Natural killer cell (primary cell): ENCODE measurements at places on chromosomes 6 and 20.
A peak's percentile ranks its signal among the peaks of the same experiment; 100 is the strongest.

DNA sequence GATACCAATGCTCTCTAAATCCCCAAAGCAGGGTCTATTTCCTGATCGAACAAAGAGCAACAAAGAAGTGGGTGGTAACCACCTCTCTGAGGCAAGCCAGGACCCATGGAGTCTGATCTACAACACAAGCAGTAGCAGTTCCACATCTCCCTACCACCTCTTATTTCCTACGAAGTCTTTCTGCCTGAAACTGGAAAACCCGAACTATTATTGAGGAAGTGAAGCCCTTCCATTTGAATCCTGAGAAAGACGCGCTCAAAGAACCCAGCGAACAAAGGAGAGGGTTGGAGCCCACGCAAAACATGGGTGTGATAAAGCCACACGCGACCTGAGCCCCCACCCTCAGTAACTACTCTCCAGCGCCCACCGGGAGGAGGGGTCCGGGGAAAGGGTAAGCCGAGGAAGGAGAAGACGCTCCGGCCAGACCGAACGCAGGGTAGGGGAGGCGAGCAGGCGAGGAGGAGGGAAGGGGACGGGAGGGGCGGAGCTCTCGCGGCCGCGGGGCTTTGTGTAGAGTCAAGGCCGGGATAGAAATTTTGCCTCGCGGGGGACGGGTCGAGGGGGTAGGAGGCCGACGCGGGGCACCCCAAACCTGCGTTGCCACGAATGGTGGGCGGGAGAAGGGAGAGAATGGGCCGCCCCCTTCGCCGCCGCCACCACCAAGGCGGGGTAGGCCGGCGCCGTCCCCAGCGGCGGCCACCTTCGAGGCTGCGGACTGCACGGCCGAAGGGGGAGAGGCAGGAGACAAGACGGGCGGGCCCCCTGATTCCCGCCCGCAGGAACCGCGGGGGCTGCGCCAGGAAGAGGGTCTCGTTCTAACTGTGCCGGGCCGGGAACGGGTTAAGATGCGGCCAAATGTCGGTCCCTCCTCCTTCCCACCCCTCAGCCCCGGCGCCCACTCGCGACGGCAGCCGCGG is 802 bp downstream of the HDAC2 start:
- H3K27ac ChIP-seq: peak overlapping the region; percentile 86
- H3K4me3 ChIP-seq: peak overlapping the region; percentile 88
- peaks cover 12% of the 10 kb centered on the region for H3K4me1 ChIP-seq
- H3K27me3 ChIP-seq: no peaks in the 10 kb centered on the region
- no peaks in the 10 kb centered on the region for H3K36me3 ChIP-seq
- peak; percentile 52 for DNase-seq

- H3K4me3 ChIP-seq: no peak overlapping the region
- H3K36me3 ChIP-seq: peaks cover 31% of the 10 kb centered on the region
- H3K4me1 ChIP-seq: peaks cover 31% of the 10 kb centered on the region
- no peak for DNase-seq
These were observed 95.9 kb downstream of the FAM120B start for GRCh38 chr6:170402318-170403040.

DNA sequence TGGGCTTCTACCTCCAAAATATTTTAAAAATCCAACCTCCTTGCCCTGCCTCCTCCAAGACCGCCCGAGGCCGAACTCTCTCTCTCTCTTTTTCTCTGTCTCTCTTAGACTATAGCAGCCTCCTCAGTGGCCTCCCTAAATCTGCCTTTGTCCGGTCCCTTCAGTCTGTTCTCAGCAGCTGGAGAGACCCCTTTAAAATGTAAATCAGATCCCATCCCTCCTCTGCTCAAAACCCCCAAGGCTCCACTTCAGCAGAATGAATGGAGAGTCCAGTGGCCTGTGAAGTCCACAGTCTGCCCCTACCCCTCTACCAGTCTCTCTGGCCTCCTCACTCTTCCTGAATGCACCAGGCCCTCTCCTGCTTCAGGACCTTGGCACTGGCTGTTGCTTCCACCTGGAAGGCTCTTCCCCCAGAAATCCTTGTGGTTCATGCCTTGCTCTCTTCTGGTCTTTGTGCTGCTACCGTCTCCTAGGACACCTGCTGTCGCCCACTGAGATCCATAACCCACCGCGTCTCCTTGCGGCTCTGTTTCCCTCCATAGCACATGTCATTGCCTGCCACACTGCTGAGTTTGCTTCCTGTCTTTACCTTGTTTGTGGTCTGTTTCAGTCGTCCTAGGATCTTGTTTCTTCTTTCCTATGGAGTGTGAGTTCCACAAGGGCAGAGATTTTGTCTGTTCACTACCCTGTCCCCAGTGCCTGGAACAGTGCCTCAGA is 6.0 kb downstream of the MLN start:
- H3K27ac ChIP-seq: no peak overlapping the region
- no peaks in the 10 kb centered on the region for H3K4me1 ChIP-seq
- DNase-seq: no peak
- H3K4me3 ChIP-seq: no peak overlapping the region

- H3K4me3 ChIP-seq: no peak overlapping the region
- H3K27ac ChIP-seq: no peak overlapping the region
- no peaks in the 10 kb centered on the region for H3K36me3 ChIP-seq
These were observed 27.4 kb downstream of the EPHA7 start for GRCh38 chr6:93391965-93392364.

DNA sequence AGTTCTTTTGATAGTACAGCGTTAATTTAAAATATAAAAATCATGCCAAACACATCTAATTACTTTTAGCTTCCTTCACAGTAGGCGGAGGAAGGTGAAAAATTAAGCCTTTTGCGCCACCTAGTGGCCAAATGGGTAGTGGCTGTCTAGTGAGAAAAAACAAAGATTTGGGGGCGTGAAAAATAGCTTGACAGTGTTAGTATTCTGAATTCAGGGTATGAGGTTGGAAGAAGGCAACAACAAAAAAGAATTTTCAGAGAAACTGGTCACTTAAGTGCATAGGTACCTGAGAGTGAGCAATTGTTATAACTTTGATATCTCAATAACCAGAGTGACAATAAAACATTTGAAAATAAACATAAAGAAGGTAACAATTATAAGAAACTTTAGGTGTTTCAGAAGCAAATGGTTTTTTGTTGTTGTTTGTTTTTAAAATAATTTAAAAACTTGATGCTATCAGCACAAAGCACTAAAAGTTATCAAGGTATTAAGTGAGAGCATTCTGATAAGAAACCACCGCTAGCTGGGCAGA is 14.3 kb downstream of the PSMB9 start:
- no peak overlapping the region for H3K27ac ChIP-seq
- DNase-seq: peak; percentile 95
- no peaks in the 10 kb centered on the region for H3K27me3 ChIP-seq
- no peak overlapping the region for H3K4me3 ChIP-seq
- peaks cover 9% of the 10 kb centered on the region for H3K4me1 ChIP-seq

DNA sequence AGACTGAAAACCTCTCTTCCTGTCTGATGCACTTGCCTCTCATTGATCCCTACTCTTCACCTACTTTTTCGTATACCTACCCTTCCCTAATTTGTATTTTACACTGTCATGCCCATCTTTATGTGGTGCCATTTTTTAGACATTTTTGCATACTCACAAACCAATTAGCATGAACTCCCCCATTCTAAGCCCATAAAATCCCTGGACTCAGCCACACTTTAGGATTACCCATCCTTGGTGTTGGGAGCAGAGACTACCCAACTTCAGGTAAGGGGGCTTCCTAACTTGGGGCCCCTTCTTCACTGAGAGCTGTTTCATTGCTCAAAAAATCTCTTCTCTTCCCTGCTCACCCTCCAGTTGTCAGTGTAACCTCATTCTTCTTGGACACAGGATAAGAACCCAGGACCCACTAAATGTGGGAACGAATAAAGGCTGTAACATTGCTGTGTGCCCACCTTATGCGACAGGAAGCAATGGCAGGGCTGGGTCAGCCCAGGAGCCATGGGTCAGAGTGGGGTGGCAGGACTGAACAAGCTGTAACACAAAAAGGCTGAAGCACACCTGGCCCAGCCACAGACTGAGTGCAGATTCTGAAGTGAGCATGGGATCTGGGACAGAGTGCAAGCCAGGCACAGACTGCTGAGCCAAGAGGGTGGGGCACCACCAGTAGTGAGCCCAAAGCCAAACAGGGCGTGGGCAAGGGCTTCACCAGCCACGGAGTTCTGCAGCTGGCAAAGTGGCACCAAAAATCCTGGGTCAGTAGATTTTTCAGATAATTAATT is 789.1 kb upstream of the HS3ST5 start:
- H3K27ac ChIP-seq: no peak overlapping the region
- H3K27me3 ChIP-seq: no peaks in the 10 kb centered on the region
- H3K36me3 ChIP-seq: no peaks in the 10 kb centered on the region
- H3K4me1 ChIP-seq: no peaks in the 10 kb centered on the region

- H3K4me1 ChIP-seq: peaks cover 28% of the 10 kb centered on the region
- H3K27ac ChIP-seq: peak overlapping the region; percentile 87
- H3K36me3 ChIP-seq: no peaks in the 10 kb centered on the region
- peak; percentile 16 for DNase-seq
- H3K4me3 ChIP-seq: peak overlapping the region; percentile 44
These were observed 369.5 kb downstream of the THBS2 start for GRCh38 chr6:168884050-168884645.

GRCh38 chr6:14436592-14437132 is 319.1 kb downstream of the CD83 start:
- H3K36me3 ChIP-seq: no peaks in the 10 kb centered on the region
- no peak overlapping the region for H3K27ac ChIP-seq
- peaks cover 4% of the 10 kb centered on the region for H3K4me1 ChIP-seq
- DNase-seq: no peak
- H3K4me3 ChIP-seq: no peak overlapping the region
- H3K27me3 ChIP-seq: no peaks in the 10 kb centered on the region

- H3K27ac ChIP-seq: no peak overlapping the region
- H3K27me3 ChIP-seq: no peaks in the 10 kb centered on the region
- DNase-seq: no peak
- H3K4me1 ChIP-seq: no peaks in the 10 kb centered on the region
- no peaks in the 10 kb centered on the region for H3K36me3 ChIP-seq
- no peak overlapping the region for H3K4me3 ChIP-seq
These were observed 81.7 kb downstream of the COL9A1 start for GRCh38 chr6:70221025-70221714.

GRCh38 chr20:59836767-59837166 is 96.7 kb downstream of the SYCP2 start:
- no peaks in the 10 kb centered on the region for H3K27me3 ChIP-seq
- no peak overlapping the region for H3K4me3 ChIP-seq
- H3K27ac ChIP-seq: no peak overlapping the region
- H3K36me3 ChIP-seq: no peaks in the 10 kb centered on the region
